ENCODE measurements at places on chromosomes 3 and 15. TPM values are rescaled to one million over a fixed set of nuclear protein-coding genes. Genes with fewer than 3 reads are reported as not detected.

TRPM1 gene
- total RNA-seq: not detected

- H3K4me3 ChIP-seq: no peak overlapping the region
- H3K27ac ChIP-seq: no peak overlapping the region
- H3K36me3 ChIP-seq: no peaks in the 10 kb centered on the region
- no peak for DNase-seq
Observed at GRCh38 chr3:41102750-41103149, 96.6 kb upstream of the CTNNB1 start.

DNA sequence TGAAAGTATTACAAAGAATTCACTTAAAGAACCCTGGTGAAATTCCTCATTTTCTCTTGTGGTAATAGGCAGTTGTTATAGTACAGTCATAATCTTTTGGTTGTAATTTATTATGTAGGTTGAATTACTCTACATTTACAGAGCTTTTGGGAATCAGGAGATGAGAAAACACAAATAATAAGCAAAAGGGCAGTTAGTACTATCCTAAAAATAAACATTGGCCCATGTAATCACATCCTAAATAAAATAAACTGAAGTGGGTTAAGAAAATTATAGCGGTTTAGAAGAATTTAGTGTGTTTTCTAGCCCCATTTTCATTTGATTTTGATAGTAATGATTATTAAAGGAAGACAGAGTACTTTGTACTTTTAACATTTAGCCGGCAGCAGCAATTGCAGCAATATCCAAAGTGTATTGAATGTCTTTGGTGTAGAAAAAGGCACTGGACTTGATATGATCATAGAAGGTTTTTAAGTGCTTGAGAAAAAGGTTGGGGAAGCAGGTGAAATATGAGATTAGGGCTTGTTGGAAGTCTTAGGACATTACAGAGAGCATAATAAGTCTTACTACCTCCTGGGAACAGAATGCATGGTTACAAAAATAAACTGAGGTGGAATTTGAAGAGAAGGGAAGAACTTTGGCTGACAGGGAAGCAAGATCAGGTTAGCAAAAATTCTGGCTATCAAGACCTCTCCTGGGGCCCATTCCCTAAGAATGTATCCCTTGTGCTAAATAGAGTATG lies 79.9 kb downstream of the MBNL1 start:
- peaks cover 39% of the 10 kb centered on the region for H3K36me3 ChIP-seq
- no peaks in the 10 kb centered on the region for H3K27me3 ChIP-seq
- DNase-seq: no peak
- peaks cover 35% of the 10 kb centered on the region for H3K4me1 ChIP-seq

GRCh38 chr3:16374047-16374934 lies 109.3 kb downstream of the OXNAD1 start:
- peaks cover 97% of the 10 kb centered on the region for H3K4me1 ChIP-seq
- H3K27ac ChIP-seq: peak overlapping the region; percentile 86
- H3K4me3 ChIP-seq: no peak overlapping the region
- peaks cover 94% of the 10 kb centered on the region for H3K36me3 ChIP-seq
- H3K27me3 ChIP-seq: no peaks in the 10 kb centered on the region

DNA sequence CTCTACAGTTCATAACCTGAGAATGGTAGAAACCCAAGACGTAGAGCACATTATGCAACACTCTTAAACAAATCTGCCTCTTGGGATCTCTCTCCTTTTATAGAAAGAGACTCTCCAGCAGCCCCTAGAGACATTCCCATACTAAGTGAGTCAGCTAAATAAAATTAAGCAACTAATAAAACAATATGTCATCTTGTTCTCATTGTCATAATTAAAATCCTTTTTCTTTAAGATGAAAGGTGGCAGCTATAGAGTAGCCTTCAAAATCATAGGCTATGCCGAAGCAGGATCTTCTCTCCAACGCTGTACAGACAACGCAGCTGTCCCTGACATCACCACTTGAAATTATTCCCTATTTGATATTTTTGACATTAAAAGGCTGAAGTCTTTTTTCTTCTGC lies 790.0 kb downstream of the FHIT start:
- no peak for DNase-seq

DNA sequence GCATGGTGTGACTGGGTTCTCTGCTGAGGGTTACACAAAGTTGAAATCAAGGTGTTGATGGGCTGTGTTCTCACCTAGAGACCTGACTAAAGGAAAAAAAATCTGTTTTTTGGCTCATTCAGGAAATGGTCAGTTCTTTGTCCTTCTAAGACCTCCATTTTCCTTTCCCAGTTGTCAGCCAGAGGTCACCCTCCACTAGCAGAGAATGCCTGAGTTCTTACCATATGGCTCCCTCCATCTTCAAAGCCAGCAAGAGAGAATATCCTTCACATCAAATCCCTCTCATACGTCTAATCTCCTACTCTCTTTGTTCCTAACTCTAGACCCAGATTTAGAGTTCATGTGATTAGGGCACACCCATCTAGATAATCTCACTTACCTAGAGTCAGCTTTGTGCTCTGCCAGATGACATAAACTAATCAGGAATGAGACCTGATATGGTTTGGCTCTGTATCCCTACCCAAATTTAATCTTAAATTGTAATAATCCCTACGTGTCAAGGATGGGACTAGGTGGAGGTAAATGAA lies 19.4 kb downstream of the ANKRD28 start:
- peaks cover 18% of the 10 kb centered on the region for H3K36me3 ChIP-seq
- peaks cover 4% of the 10 kb centered on the region for H3K4me1 ChIP-seq
- H3K27ac ChIP-seq: no peak overlapping the region
- DNase-seq: no peak
- H3K4me3 ChIP-seq: no peak overlapping the region

DNA sequence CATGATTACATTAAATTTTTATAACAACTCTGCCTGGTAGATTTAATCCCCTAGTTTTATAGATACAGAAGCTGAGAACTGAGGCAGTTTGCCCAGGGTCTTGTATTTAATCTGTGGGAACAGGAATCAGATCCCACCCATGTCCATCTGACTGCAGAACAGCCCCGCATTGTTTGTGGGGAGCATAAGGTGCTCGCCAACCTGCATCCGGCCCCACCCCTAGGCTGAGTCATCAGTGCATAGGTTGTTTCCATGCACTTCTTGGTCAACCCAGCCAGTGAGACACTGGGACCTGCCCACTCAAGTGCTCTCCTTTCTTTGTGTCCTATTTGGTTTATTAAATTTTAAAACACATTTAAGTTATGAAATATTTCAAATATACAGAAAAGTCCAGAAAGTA lies 266.2 kb downstream of the OPA1 start:
- peaks cover 2% of the 10 kb centered on the region for H3K27me3 ChIP-seq
- H3K4me1 ChIP-seq: no peaks in the 10 kb centered on the region
- DNase-seq: no peak
- no peak overlapping the region for H3K27ac ChIP-seq

DNA sequence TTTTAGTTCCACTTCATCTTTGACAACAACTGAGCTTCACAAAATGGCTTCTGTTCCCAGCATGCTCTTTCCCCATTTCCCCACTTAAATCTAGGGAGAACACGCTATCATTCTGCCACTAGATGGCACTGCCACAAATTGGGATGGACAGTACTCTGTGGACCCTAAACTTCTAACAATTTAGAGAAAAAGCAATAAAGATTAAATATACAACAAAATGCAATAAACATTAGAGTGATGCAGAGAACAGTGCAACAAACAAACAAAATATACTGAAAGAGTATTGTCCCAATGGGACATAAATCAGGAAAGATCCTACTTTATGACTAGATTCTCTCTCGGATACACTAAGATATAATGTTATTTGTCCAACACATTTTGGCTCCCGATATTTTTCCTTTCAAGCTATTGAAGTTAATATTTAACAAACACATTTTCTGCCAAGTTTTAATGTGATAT lies 169.7 kb upstream of the TMCO5A start:
- no peaks in the 10 kb centered on the region for H3K27me3 ChIP-seq
- H3K36me3 ChIP-seq: no peaks in the 10 kb centered on the region
- DNase-seq: peak; percentile 15
- H3K27ac ChIP-seq: no peak overlapping the region
- no peak overlapping the region for H3K4me3 ChIP-seq

GOLGA8O gene
- total RNA-seq: 5.0 TPM

DNA sequence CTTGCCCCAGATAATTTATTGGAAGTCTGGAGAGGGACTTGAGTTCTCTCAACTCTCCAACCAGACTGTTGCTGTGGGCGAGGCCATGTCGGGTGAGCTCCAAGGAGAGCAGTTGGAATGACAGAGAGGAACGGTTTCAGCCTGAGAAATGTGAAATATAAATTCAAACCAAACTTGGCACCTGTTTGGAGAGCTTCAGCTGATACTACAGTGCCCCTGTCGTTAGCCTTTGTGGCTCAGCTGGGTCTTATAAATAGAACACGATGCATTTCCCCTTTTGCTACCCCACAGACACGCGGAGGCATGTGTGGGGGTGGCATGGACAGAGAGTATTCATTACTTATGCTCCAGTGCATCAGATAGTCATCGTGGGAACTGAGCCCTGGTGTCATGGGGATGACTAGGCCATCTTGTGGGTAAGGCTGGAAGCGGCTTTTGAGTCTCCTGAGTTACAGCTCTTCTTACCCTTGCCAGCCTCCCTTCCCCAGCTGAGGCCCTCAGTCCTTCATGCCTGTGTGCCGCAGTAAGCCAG lies 15.6 kb downstream of the SMAD3 start:
- DNase-seq: peak; percentile 44
- peaks cover 87% of the 10 kb centered on the region for H3K36me3 ChIP-seq
- H3K27ac ChIP-seq: peak overlapping the region; percentile 92
- peaks cover 96% of the 10 kb centered on the region for H3K4me1 ChIP-seq

DNA sequence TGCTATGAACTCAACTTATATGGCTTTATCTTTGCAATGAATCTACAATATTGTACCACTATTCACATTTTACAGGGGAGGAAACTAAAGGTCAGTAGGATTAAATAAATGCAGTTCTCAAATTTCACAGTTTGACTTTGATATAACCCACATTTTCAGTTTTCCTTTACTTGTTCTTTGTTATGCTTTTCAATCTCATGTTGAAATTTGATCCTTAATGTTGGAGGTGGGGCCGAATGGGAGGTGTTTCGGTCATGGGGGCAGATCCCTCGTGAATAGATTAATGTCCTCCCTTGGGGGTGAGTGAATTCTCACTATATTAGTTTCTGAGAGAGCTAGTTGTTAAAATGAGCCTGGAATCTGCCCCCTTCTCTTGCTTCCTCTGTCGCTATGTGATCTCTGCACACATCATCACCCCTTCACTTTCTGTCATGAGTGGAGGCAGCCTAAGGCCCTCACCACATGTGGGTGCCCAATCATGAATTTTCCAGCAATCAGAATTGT lies 44.7 kb downstream of the CD200 start:
- no peak overlapping the region for H3K27ac ChIP-seq
- peaks cover 23% of the 10 kb centered on the region for H3K4me1 ChIP-seq
- DNase-seq: no peak
- H3K27me3 ChIP-seq: no peaks in the 10 kb centered on the region
- no peak overlapping the region for H3K4me3 ChIP-seq

DNA sequence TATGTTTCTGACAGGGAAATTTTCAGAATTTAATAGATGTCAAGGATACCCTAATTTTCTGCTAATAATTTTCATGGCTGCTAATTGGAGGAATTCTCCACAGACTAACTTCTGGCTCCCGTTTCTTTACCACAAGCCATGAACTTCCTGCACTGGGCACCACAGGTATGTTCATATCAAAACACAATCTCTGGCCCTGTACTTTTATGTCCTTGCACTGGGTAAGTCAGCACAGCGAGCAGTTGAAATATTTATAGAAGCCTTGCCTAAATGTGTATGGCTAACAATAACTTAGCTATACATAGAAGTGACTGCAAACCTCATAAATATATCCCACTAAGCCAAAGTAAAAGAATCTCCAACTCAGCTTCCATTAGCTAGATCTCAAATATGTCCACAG lies 246.9 kb downstream of the ZIC1 start:
- H3K4me1 ChIP-seq: no peaks in the 10 kb centered on the region
- DNase-seq: no peak
- no peak overlapping the region for H3K27ac ChIP-seq

- no peak overlapping the region for H3K4me3 ChIP-seq
- peaks cover under 1% of the 10 kb centered on the region for H3K27me3 ChIP-seq
- H3K27ac ChIP-seq: no peak overlapping the region
- DNase-seq: no peak
- no peaks in the 10 kb centered on the region for H3K36me3 ChIP-seq
Observed at GRCh38 chr15:29331669-29332068, 62.0 kb upstream of the NSMCE3 start.

SPTBN5 gene
- 1.2 TPM for total RNA-seq

ITPKA gene
- 0.35 TPM for total RNA-seq

SLC2A2 gene
- total RNA-seq: not detected

GRCh38 chr15:59276225-59277178 lies 69.9 kb downstream of the LDHAL6B start:
- no peak overlapping the region for H3K27ac ChIP-seq
- peaks cover 50% of the 10 kb centered on the region for H3K4me1 ChIP-seq
- no peaks in the 10 kb centered on the region for H3K36me3 ChIP-seq
- H3K27me3 ChIP-seq: peaks cover 28% of the 10 kb centered on the region

- H3K27ac ChIP-seq: no peak overlapping the region
- H3K36me3 ChIP-seq: no peaks in the 10 kb centered on the region
- no peak overlapping the region for H3K4me3 ChIP-seq
- no peak for DNase-seq
- no peaks in the 10 kb centered on the region for H3K27me3 ChIP-seq
- no peaks in the 10 kb centered on the region for H3K4me1 ChIP-seq
Observed at GRCh38 chr3:55770077-55770476, 283.0 kb upstream of the WNT5A start.

ZBTB20 gene
- 11.0 TPM for total RNA-seq

- no peak overlapping the region for H3K4me3 ChIP-seq
- peaks cover 10% of the 10 kb centered on the region for H3K36me3 ChIP-seq
- no peak for DNase-seq
- H3K4me1 ChIP-seq: no peaks in the 10 kb centered on the region
Observed at GRCh38 chr3:4533489-4534443, 40.6 kb downstream of the ITPR1 start.

DCLK3 gene
- not detected for total RNA-seq

- H3K36me3 ChIP-seq: peaks cover 49% of the 10 kb centered on the region
- DNase-seq: peak; percentile 51
- no peaks in the 10 kb centered on the region for H3K27me3 ChIP-seq
- H3K27ac ChIP-seq: peak overlapping the region; percentile 95
- H3K4me1 ChIP-seq: peaks cover 59% of the 10 kb centered on the region
Observed at GRCh38 chr3:150545419-150546225, 674 bp downstream of the SERP1 start.

ACTL6A gene
- total RNA-seq: 89.5 TPM

ACVR2B gene
- total RNA-seq: 6.0 TPM

CCDC39 gene
- not detected for total RNA-seq

GRCh38 chr15:101500865-101501551 lies 11.5 kb upstream of the PCSK6 start:
- H3K4me3 ChIP-seq: no peak overlapping the region
- H3K36me3 ChIP-seq: no peaks in the 10 kb centered on the region
- no peak for DNase-seq
- no peak overlapping the region for H3K27ac ChIP-seq
- peaks cover 31% of the 10 kb centered on the region for H3K4me1 ChIP-seq
- H3K27me3 ChIP-seq: peaks cover 20% of the 10 kb centered on the region

GRCh38 chr15:39468828-39469227 lies 112.1 kb upstream of the THBS1 start:
- H3K27me3 ChIP-seq: peaks cover 8% of the 10 kb centered on the region
- no peak for DNase-seq
- H3K4me3 ChIP-seq: no peak overlapping the region
- no peak overlapping the region for H3K27ac ChIP-seq
- no peaks in the 10 kb centered on the region for H3K4me1 ChIP-seq

- no peaks in the 10 kb centered on the region for H3K27me3 ChIP-seq
- no peaks in the 10 kb centered on the region for H3K36me3 ChIP-seq
Observed at GRCh38 chr15:57418635-57419034, 42.3 kb downstream of the CGNL1 start.

Measured in activated CD4-positive, alpha-beta T cell treated with anti-CD3 and anti-CD28 coated beads, Interleukin-2, amount 10 ng/mL, durations not matched to agents 7 days and 5 days (primary cell).